Stimulated activated CD4-positive, alpha-beta T cell treated with anti-CD3 and anti-CD28 coated beads, TNF-alpha, amount 100 ng/mL, for 24 hours (primary cell): ENCODE measurements at places on chromosomes 3 and 15.
A peak's percentile ranks its signal among the peaks of the same experiment; 100 is the strongest.

GRCh38 chr3:138888560-138888959, 53.8 kb upstream of the PIK3CB start:
- no peak for DNase-seq

GRCh38 chr15:39243396-39243795, 337.5 kb upstream of the THBS1 start:
- DNase-seq, result no peak

GRCh38 chr3:139130390-139131140, 85.9 kb upstream of the PRR23C start:
- no peak for DNase-seq

GRCh38 chr3:122562923-122563716, 980 bp downstream of the PARP9 start:
- no peak for DNase-seq

DNA sequence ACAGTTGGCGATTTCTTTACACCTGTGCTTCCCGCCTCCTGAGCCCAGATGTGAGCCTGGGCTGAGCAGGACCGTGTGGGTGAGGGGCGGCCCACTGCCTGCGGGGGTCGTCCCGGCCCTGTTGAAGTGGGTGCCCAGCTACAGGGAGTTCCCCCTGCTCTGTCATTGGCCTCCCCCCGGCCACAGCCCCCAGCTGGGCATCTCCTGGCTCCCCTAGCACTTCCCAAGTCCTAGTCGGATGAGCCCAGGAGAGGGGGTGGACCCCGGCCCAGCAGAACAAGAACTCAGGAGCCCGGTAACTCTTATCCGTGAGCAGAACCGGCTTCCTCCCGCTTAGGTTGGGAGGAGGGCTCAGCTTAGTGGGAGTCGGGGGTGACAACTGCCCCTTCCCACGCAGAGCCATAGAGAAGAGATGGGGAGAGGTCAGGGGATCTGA, 757 bp downstream of the PAQR5 start:
- DNase-seq, result no peak

- DNase-seq, result no peak
These were observed 225.0 kb upstream of the PROK2 start for GRCh38 chr3:72009851-72010443.

GRCh38 chr3:186700267-186700666, 16.9 kb upstream of the KNG1 start:
- no peak for DNase-seq

- no peak for DNase-seq
These were observed 387 bp downstream of the GNB4 start for GRCh38 chr3:179450901-179451264.

DNA sequence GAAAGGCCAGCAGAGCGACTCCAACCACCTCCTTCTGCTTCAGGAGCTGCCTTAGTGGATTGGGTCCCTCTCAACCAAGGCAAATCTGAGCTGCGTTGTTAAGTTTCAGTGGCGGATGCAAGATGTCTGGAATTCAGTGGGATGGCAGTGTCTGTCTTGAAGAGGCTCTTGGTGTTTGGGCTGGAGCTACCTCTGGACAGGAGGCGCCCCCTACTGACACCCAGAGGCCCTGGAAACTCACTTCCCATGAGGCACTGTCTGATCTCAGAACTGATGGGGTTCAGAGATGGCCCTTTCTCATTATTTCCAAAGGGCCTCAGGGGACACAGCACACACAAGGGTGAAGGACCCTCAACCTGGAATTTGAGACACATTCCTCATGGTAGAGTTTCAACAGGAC, 6.0 kb upstream of the SLC28A1 start:
- DNase-seq, result peak; percentile 68

DNA sequence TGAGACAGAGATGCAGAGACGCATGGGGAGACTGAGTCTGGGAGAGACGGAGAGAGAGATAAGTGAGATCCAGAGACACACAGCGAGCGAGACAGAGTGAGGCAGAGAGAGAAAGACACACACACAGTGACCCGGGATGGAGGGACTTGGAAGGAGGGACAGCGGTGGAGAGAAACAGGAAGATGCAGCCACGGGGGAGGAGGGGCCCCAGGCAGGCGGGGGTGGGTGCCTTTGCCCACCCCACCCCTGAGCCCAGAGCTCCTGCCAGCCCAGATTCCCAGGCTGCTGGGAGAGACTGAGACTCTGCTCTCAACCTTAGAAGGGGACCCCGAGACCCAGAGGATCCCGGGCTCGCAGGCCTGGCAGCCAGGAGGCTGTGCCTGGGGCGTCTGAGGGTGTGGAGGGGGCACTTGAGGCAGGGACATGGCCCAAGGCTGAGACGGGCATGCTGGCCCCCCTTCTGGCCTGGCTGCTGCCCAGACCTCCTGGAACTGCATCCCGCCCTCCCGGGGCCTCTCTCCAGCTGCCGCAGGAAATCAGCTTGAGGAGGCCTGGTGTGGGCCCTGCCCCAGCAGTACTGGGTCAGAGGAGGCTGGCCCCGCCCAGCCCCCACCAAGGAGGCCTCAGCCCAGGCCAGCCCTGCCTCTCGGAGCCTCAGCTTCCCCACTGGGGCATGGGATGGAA, 18.1 kb downstream of the H1-8 start:
- DNase-seq, result no peak

DNA sequence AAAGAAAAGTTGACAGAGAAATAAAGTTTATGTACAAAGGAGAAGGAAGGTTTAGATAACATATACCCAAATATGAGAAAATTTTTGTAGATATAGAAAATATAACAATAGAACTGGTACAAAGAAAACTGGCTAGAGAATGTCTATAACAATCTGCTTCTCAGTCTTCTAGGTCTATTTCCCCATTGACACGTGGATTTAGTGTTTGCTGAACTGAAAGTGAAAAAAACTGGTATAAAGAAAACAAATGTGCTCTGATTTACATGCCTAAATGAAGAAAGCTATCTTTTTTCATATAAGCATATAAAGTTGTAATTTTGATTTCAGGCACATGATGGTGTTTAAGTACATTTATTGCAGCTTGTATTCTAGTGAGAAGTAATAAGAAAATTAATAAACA, 9.8 kb downstream of the KCNMB2 start:
- DNase-seq, result no peak

GRCh38 chr3:89586256-89586655, 478.8 kb downstream of the EPHA3 start:
- DNase-seq, result no peak

DNA sequence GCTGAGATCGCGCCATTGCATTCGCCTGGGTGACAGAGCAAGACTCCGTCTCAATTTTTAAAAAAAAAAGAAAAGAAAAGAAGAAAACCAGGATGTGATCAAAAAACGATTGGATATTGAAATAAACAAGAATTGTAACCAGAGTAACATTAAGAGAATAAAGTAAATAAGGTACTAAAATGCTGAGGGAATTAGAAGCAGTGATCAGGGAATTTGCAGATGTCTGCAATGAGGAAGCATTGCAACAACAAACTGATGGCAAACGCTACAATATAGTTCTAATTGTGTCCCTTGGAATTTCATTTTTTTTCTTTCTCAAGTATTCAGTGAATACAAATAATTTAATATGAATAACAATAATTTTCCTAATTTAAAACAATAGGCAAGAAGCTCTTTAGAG, 1077.5 kb downstream of the TBL1XR1 start:
- no peak for DNase-seq

GRCh38 chr15:81363718-81364500, 10.1 kb downstream of the TMC3 start:
- DNase-seq, result no peak

DNA sequence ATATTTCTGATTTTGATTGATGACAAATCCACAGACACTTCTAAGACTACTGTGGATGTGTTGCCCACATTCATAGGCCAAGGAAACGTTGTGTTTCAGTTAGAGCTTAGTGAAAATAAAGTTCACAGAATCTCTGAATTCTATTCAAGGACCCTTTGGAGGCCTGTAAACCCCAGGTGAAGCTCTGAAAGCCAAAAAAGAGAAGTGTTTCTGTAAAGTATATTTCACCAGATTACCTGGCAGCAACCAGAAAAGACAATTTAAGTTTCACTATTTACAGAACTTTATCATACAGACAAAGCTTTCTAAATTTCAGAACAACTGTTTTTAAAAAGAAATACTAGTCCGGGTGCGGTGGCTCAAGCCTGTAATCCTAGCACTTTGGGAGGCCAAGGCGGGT, 2.6 kb downstream of the CLPX start:
- DNase-seq, result no peak

DNA sequence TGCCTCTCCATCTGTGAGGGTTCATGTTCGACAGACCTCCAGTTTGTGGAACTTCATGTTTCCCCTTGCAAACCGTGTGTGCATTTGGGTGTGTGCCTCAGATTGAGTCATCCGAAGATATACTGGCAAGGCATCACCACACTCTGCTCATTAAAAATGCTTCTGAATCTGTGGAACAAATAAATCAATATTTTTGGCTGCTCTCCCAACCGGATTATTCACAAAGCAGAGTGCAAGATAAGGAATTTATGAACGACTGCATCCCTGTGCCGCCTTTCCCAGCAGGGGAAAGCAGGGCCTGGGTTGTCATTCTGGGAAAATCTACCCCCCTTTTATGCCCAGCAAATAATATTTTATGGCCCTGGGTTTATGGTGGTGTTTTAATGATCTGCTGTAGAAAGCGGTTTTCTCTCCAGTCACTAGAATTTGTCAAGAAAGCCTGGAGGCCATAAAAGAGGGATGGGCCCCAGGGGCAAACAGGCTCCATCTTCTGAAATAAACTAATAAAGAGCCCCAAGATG, 4.2 kb upstream of the WNT5A start:
- DNase-seq, result no peak

GRCh38 chr3:4231041-4231440, 72.1 kb upstream of the SETMAR start:
- no peak for DNase-seq

GRCh38 chr3:27194861-27195483, 174.2 kb downstream of the NEK10 start:
- DNase-seq, result no peak

DNA sequence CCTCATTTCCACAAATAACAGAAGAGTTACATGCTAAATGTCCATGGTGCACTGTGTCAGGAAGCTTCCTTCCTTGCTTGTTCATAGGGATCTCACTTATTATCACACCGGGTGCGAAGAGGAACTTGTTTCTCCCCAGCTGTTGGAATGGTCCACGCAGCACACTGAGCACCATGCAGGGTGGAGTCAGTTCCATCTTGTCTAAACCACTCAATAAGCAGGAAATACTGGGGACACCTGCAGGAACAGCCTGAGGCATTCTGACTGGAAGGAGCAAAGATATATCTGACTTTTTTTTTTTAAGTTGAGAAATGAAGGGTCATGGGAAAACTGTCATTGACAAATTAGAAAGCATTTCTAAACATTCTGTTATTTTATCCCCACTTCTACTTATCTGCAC, 70.0 kb upstream of the WDR72 start:
- no peak for DNase-seq

- DNase-seq, result no peak
These were observed 236.4 kb downstream of the UACA start for GRCh38 chr15:70526974-70527325.

DNA sequence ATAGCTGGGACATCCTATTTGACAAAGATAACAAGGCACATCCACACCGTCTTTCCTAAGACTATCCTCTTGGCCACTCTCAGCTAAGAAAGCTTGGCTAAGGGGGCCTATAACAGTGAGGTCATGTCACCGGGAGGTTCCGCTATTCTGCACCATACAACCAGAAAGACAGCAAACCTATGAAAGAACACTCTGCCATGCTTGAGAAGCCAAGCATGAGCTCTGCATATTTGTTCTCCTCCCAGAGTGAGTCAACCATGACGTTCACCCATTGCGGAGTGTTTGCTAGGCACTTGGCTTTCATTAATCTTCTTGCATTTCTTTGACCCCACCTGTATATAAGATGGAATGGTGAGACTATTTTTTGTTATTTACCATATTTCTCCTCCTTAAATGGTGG, 141.2 kb downstream of the GMNC start:
- DNase-seq, result no peak

- no peak for DNase-seq
These were observed 9.6 kb downstream of the CLEC3B start for GRCh38 chr3:45035441-45036301.

GRCh38 chr3:111585217-111585616, 9.9 kb downstream of the ZBED2 start:
- DNase-seq, result no peak

- no peak for DNase-seq
These were observed 12.3 kb upstream of the KPNA4 start for GRCh38 chr3:160577556-160578195.

- no peak for DNase-seq
These were observed 5.5 kb downstream of the ARPIN start for GRCh38 chr15:89907289-89907688.

DNA sequence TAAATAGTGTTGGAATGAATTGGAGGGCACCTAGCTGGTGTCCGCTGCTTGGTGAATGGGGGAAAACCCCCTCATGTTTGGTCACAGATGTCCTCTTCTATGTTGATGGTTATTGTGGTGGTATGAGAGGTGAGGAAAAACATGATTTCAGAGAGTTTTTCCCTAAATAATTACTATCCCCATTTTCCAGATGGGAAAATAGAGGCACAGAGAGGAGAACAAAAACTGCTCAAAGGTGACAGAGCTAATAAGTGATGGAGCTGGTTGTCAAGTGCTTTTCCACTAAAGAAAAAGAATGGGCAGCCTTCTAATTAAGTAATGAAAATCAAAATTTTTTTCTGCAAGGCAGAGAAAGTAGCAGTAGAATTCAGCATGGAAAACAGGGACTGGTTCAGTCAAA, 30.2 kb upstream of the CFAP161 start:
- DNase-seq, result no peak

DNA sequence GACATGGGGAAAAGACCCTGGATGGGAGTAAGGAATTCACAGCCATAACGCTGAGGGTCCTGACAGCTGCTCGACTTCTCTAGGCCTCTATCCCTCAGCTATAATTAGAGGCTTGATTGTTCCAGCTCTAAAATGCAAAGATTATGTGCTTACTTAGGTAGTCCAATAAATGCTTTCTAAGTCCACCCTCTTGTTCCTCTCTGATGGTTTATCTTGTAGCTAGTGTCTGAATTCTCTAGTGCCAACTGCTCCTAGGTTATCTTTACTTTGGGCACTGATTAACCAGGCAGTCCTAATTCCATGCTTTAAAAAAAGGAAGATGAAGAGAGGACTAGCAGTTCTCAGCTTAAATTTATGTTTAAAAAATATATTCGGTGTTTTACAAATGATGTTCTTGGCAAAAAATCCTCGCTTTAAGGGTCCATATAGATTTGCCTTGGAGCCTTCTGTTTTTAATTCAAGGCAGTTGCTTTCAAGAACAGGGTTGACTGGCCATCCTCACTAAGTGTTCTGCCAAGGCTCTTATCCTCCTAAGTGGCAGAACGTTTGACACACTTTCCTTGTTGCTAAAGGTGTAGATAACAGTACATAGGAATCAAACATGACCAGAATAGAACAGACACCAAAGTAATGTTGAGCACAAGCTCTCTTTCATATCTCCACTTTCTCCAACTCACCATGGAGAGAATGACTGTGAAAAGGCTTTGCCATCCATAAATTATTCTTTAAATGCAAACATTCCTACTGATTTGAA, 60.6 kb downstream of the THRB start:
- DNase-seq, result no peak

DNA sequence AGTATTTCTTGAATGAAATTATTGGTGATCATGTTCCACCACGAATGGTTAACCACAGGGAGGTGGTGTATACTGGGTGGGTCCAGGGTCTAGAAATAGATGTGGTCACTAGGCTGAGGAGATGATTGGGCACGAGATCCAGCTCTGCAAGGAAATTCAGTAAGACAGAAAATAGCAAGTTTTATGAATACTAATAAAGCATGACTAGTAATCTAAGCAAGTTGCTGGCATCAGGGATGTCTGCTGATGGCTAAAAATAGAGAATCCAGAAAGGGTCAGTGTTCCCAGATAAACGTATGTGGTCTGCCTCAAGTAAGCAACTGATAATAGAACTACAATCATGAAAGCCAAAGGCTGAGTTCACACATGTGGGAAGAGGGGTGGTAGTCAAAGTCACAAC, 108.3 kb upstream of the FRMD4B start:
- no peak for DNase-seq
